ENCODE measurements at places on chromosomes 2 and 18. TPM values are rescaled to one million over a fixed set of nuclear protein-coding genes. Genes with fewer than 3 reads are reported as not detected.

The KCNE4 gene
- not detected for total RNA-seq

The ABHD1 gene
- total RNA-seq: 2.4 TPM

GRCh38 chr2:96163415-96163767 lies 18.2 kb upstream of the DUSP2 start:
- no peak for DNase-seq

- no peak for DNase-seq
Observed at GRCh38 chr2:34663314-34663713, 1064.2 kb upstream of the FAM98A start.

DNA sequence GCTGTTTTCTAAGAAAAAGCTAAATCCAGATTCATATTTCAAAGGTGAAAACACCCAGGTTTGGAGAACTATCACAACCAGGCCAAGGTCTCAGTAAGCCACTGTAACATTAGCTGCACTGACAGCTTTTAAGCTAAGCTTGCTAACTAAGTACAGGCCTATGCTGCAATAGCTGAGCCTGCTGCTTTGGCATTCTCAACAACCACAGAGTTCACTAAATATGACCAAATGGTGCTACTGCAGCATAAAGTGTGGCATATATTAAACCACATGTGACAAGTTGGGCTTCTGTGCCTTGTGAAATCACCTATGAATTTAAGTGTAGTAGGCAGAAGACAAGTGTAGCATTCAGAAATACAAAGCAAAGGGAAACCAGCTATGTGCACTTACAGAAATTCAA lies 206.7 kb downstream of the TCF4 start:
- DNase-seq: no peak

GRCh38 chr2:29196792-29197788 lies 81.9 kb downstream of the CLIP4 start:
- peak; percentile 91 for DNase-seq

DNA sequence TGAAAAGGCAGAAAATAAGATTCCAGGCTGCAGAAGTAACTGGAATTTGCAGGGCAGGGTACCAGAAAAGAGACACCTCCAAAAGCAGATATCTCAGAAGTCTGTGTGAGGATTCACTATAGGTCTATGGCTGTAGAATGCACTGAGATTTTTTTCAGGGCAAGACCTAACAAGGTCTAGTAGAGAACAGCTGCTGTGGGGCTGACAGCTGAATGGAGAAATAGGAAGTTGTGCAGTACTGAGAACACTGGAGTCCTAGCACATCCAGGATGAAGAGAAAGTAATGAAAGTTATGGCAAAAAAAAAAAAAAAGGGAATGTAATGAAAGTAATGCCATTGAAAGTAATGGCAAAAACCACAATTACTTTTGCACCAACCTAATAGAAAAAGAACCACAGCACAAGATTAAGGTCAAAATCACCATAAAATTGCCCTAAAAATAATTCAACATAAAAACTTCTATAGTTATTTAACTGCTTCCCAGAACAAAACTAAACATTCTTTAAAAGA lies 57.3 kb downstream of the CPO start:
- no peak for DNase-seq

- DNase-seq: no peak
Observed at GRCh38 chr2:220646424-220646823, 925.7 kb downstream of the EPHA4 start.

- no peak for DNase-seq
Observed at GRCh38 chr2:75998451-75998850, 287.7 kb upstream of the GCFC2 start.

DNA sequence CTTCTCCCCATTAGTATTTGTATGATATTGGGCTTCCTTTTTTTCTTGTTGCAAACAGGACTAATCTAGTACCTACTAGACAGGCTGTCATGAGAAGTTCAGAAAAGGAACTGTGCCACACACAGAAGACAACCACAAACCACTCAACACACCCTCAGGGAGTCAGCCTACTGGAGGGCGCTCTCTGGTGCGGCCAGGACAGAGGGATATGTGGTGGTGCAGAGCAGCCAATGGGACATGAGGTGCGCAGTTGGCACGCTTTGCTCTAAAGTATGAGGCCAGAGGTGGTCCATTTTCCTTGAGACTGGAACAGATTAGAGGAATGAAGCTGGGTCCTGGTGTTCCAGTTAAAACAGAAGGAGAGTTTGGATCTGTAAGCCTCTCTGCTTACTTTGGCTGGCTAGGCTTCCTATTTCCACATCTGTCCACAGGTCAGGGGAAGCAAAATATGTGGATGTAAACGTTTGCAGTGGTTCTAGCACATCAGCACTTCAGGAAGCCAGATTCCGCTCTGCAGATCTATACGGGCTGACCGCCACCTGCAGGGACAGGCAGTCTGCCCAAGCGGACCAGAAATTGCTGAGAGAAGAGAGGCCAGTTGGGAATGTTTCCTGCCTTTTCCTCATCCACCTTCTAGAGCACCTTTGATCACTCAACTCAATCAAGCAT lies 114.1 kb downstream of the GFPT1 start:
- no peak for DNase-seq

Measured in Karpas-422 (cell line).